T-helper 2 cell (primary cell): ENCODE measurements at places on chromosomes 5 and 9.

DNA sequence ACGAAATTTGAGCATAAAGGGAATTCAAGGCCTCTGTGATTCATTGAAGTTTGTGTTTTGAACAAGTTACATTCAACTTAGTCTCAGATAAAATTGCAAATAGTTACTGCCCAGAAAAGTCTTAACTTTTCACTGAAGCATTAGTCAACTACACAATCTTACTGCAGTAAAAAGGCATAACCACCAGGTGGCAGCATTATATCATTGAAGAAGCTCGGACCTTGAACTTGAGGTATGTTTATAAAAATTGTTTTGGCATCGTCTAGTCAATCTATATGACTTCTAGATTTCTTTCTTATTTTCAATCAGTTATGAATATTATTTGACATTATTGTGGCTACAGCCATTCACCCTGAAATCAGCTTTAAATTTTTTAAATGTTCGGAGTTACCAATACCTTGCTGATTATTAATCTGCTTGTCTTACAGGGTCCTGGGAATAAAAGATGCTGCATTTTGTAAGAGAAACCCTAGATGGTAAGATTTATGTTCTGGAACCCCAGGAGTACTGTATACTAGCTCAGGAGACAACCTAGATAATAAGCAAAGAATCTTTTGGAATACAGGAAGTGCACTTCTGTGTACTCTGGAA, 83.9 kb upstream of the GRAMD2B start:
- no peak for DNase-seq

- no peak for DNase-seq
These were observed 13.7 kb downstream of the NSG2 start for GRCh38 chr5:174059247-174059646.

- DNase-seq: no peak
These were observed 79.5 kb upstream of the DMRT1 start for GRCh38 chr9:761793-762560.

GRCh38 chr9:71876829-71877228, 34.2 kb downstream of the ABHD17B start:
- DNase-seq: no peak

GRCh38 chr5:23014825-23015224, 161.7 kb upstream of the CDH12 start:
- DNase-seq: no peak

DNA sequence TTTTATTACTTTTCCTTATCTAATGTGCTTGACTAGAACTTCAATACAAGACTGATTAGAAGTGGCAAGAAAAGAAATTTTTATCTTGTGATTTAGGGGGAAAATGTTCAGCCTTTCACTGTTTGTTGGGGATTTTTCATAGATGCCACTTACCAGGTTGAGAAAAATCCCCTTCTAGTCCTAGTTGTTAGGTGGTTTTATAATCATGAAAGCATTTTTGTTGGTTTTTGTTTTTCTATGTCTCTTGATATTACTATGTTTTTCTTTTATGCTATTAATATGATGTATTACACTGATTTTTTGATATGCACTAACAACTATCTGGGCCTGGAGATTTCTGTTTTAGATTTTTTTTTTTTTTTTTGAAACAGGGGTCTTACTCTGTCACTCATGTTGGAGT, 134.0 kb downstream of the PARP8 start:
- DNase-seq: no peak

GRCh38 chr5:102858221-102858620, 103.1 kb downstream of the PAM start:
- no peak for DNase-seq

DNA sequence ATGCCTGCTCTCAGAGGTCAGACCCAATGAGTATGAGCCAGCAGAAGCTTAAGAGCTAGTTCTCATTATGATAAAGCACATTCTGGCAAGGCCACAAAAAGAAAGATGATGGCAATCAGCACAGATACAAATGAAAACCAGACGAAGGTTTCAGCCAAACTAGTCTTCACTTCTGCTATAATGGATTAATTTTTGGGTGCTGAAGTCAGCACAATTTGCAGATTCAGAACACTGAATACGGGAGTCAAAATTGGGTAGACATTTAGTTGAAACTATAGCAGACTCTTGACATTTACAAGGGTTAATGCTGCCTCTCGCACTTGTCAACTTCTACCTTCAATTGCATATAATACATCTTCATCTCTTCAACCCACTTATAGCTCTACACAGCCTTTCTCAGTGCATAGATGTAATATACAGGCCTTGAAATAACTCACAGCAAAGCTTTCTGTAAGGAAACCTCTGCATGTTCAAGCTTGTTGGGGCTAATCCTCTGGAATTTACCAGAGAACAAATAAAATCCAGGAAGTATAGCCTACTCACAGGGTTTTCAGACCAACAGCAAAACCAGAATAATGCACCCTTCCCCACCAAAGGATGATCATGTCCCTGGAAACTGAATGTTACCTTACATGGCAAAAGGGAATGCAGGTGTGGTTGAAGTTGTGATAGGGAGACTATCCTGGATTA, 77.1 kb downstream of the BAAT start:
- no peak for DNase-seq

- peak; percentile 30 for DNase-seq
These were observed at the start of gene CXCL14 for GRCh38 chr5:135578685-135579341. TSS of gene CXCL14 (minus strand) at chr5:135578991. CDS start at chr5:135578778, 213 bp downstream.

DNA sequence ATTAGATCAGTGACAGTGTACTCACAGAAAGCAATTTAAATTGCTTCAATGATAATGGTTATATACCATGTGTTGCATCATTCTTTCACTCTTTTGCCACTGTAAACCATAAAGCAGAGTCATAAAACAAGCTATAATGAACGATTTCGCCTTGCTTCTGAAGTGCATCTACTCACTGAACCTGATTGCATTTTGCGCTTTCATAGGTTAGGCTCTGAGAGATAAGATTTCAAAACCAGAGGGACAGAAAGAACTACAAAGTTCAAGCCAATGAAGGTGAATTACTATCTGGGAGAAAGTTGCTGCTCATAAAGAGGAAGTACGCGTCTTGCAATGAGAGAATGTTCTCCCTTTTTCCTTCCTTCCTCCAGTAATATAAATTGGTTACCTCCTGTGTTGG, 412.7 kb downstream of the CETN3 start:
- no peak for DNase-seq

- DNase-seq: no peak
These were observed 48.9 kb downstream of the PAX5 start for GRCh38 chr9:36985061-36985768.

DNA sequence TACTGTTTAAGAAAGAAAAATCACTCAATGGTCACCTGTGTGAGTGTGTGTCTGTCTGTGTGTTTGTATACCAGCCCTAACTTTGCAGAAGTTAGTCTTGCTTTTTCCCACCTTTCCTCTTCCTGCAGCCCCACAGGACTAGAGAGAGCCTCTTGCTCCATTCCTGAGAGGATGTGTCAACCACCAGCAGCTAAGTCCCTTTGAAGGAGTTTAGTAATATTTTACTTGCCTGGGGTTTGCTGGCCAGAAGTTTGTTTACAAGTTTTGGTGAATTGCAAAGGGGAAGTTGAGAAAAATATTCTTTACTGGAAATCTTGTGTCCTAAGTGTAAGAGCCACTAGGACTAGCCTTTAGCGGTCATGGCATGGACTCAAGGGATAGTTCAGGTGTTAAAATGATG, 316.2 kb downstream of the BRINP1 start:
- DNase-seq: no peak

- peak; percentile 28 for DNase-seq
These were observed 106.0 kb downstream of the PHF2 start for GRCh38 chr9:93682155-93682968.

DNA sequence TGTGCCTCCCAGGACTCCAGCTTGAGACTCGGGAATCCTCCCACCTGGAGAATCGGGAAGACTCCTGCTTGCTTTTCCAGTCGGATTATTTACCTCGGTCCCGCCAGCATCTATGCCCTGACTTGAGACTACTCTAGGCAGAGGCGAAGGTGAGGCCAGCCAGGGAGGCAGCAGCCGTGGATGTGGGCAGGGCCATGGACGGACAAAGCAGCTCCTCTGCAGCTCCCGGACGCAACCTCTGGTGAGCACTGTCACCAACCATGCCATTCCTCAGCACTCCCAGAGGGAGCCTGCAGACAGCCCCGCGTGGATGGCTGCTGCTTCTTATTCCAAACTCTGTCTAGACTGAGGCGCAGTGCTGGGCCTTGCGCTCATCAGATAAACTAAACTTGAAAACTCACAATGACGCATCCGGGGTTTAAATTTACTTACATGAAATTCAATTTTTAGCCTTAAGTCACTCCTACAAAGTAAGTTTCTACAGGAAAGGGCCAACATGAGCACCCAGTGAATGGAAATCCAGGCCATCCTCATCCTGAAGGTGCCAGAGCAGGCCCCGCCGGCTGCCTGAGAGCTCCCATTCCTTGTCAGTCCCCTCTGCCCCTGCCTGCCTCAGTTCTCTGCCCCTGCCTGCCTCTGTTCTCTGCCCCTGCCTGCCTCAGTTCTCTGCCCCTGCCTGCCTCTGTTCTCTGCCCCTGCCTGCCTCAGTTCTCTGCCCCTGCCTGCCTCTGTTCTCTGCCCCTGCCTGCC, 17.8 kb downstream of the MED10 start:
- DNase-seq: no peak

- no peak for DNase-seq
These were observed 45.7 kb downstream of the MUSK start for GRCh38 chr9:110714314-110714713.

- DNase-seq: no peak
These were observed 36.2 kb upstream of the SNAPC3 start for GRCh38 chr9:15386465-15386864.

DNA sequence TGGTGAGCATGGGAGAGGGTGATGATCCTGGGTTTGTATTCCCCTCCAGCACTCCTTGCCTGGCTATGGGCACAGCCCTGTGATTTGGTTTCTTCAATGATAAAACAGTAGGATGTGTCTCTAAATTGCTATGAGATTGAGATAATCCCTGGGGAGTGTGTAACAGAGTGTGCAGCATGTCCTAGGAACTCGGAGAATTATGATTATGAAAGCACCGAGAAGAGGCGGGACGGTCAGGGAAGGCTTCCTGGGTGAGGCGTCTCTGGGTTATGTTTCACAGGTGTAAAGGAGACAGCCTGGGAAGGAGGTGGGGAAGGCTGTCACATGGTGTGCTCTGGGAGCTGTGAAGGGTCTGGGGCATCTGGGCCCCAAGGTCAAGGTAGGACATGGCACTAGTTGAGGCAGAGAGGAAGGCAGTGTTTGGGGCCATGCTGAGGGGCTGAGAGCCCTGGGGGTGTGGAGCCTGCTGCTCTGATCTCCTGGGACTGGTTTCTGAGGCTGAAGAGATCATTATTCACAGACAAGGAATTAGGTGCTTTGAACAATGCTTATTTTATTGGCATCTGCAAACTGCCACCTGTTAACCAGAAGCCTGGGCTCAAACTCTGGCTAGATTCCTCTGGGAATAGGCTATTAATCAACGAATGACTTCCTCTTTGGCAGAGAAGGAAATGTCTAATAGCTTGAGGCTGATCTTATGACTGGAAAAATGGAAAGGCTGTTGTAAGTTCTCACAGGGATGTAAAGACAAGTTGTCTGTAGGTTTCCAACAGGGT, 73.8 kb upstream of the IL12B start:
- no peak for DNase-seq

DNA sequence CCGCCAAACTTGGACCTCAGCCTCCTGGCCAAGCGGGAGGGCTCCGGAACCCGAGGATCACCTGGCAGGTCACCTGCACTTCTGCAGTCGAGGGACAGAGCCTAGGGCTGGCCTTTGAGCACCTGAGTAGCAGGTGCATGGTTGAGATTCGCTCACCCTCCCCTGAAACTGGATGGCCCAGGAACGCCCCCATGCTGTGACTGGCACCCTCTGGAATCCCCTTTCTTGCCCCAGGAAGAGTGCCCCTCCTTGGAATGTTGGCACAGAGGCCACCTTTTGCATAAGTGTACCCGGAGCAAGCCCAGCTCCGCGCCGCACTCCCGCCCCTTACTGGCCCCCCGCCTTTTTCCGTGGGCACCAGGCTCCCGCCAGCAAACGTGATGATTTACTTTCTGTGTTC, 112.5 kb upstream of the IER5L start:
- no peak for DNase-seq

DNA sequence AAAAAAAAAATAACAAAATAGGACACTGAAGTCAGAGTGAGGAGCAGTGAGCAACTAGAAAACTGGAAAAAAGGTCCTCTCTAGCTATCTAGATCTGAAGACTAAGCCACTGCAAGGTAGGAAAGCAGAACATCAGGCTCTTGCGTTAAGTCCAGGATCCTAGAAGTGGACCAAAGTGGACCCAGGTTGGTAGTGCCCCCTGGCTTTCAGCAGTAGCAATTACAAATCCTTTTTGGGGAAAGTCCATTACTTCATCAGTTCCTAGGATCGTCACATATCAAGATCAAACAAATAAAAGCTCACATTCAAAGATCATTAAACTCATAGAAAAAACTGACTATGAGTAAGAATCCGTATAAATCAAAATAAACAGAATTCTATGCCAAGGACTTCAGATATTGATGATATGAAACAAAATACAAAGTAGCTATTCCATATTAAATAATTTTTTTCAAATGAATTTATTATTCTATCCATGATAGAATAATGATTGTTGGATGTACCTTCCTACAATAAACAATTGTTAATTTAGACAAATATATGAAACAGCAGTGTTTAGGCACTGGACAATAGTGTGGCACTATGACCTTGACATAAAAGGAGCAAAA, 6.5 kb upstream of the RICTOR start:
- DNase-seq: peak; percentile 60

- no peak for DNase-seq
These were observed 132.7 kb upstream of the DMRT1 start for GRCh38 chr9:708551-709432.

- no peak for DNase-seq
These were observed 31.3 kb downstream of the SPRY4 start for GRCh38 chr5:142293486-142293885.

GRCh38 chr9:113756476-113757192, 119.5 kb upstream of the ZNF618 start:
- no peak for DNase-seq

DNA sequence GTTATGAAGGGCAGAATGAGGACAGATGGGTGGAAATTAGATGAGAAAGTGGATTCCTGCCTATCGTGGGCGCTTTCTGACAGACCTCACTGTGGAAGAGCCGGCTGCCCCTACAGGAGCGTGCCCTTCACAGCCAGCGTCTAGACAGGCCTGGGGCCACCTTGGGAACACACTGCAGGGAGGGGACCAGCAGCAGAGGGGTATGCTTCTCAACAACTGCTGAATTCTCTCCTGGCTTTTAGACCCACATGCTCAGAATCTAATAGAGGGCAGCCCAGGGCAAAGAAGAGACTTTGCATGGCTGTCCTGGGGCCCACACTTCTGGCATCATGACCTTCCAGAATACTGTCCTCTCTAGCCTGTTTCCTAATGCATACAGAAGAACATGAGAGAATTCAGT, 2.1 kb upstream of the SEMA4D start:
- no peak for DNase-seq

- no peak for DNase-seq
These were observed 68.3 kb downstream of the IL6ST start for GRCh38 chr5:55926476-55926875.
